HCT116 (cell line): ENCODE measurements at places on chromosomes 5 and 9. TPM values are rescaled to one million over a fixed set of nuclear protein-coding genes. Genes with fewer than 3 reads are reported as not detected.

The SPINK13 gene
- total RNA-seq = not detected

The PCDHGA4 gene
- not detected for total RNA-seq

The KCNV2 gene
- total RNA-seq = not detected

The OGN gene
- total RNA-seq = 0.15 TPM

The C9orf153 gene
- not detected for total RNA-seq

The ALDH1A1 gene
- 0.44 TPM for total RNA-seq

The NACC2 gene
- 27.8 TPM for total RNA-seq

The STC2 gene
- 97.3 TPM for total RNA-seq

The SLIT3 gene
- total RNA-seq = 0.10 TPM

The ACTBL2 gene
- 0.07 TPM for total RNA-seq

The CDC25C gene
- 19.3 TPM for total RNA-seq

The SMIM33 gene
- not detected for total RNA-seq

The F2RL2 gene
- 0.07 TPM for total RNA-seq

The HTR4 gene
- total RNA-seq = not detected

The SLC6A19 gene
- not detected for total RNA-seq

The MYOZ3 gene
- 0.10 TPM for total RNA-seq

The C5 gene
- total RNA-seq = 0.66 TPM

The AJM1 gene
- 7.1 TPM for total RNA-seq

The SLC22A5 gene
- 9.9 TPM for total RNA-seq

The FGFR4 gene
- total RNA-seq = 78.1 TPM

The PLEKHG4B gene
- total RNA-seq = 0.02 TPM

The UCK1 gene
- total RNA-seq = 17.5 TPM

The NEURL1B gene
- total RNA-seq = 5.8 TPM

The PFN3 gene
- total RNA-seq = not detected

The RPL12 gene
- total RNA-seq = 2,679 TPM

The SKP1 gene
- total RNA-seq = 245 TPM

The CHSY3 gene
- total RNA-seq = 2.3 TPM

The DCTN4 gene
- total RNA-seq = 78.8 TPM

The EIF4E1B gene
- 0.07 TPM for total RNA-seq

The FAXDC2 gene
- 0.22 TPM for total RNA-seq

The RNF183 gene
- 0.12 TPM for total RNA-seq

The GLDC gene
- 4.9 TPM for total RNA-seq

The SH3GL2 gene
- not detected for total RNA-seq

The TCF7 gene
- total RNA-seq = 17.8 TPM

The SPTAN1 gene
- 111 TPM for total RNA-seq

The DBH gene
- not detected for total RNA-seq

The CDH18 gene
- total RNA-seq = not detected

The PDE6A gene
- not detected for total RNA-seq

The ADGRV1 gene
- 6.0 TPM for total RNA-seq

The KIF27 gene
- 4.3 TPM for total RNA-seq

The WDR31 gene
- total RNA-seq = 5.9 TPM
